Inflammatory macrophage treated with lipopolysaccharide for 1 hour (primary cell): ENCODE measurements at places on chromosomes 3 and 15.

- no peak for DNase-seq
Observed at GRCh38 chr3:133759740-133760305, 13.6 kb downstream of the TF start.

- DNase-seq = no peak
Observed at GRCh38 chr3:38167591-38167990, 2.3 kb downstream of the OXSR1 start.

- DNase-seq = no peak
Observed at GRCh38 chr3:110577854-110578253, 493.8 kb upstream of the NECTIN3 start.

DNA sequence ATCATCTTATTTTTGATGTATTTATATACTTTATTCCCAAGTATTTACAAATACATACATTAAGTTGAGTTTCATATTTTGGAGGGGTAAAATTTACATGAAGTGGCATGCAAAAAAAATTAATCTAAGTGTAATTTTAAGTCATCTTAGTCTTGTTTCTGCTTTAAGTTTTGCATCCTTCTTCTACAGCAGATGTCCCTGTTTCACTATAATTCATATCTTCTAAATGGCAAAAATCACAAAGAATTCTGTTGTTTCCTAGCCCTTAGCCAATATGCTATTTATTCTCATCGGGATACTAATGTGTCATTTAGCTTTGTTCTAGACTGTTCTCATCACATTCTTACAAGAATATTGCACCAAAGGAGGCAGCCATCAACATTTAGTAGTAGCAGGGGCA is 831.9 kb downstream of the GBE1 start:
- DNase-seq = no peak

- DNase-seq = no peak
Observed at GRCh38 chr3:32337505-32337904, 54.1 kb upstream of the CMTM7 start.

- DNase-seq = no peak
Observed at GRCh38 chr15:84898761-84899160, 14.3 kb downstream of the SLC28A1 start.

GRCh38 chr3:57048052-57048671 is 12.3 kb upstream of the SPATA12 start:
- peak; percentile 71 for DNase-seq

- peak; percentile 64 for DNase-seq
Observed at GRCh38 chr3:94004301-94004910, 24.0 kb downstream of the STX19 start.

- DNase-seq = no peak
Observed at GRCh38 chr3:128895843-128896697, 16.6 kb downstream of the ACAD9 start.

DNA sequence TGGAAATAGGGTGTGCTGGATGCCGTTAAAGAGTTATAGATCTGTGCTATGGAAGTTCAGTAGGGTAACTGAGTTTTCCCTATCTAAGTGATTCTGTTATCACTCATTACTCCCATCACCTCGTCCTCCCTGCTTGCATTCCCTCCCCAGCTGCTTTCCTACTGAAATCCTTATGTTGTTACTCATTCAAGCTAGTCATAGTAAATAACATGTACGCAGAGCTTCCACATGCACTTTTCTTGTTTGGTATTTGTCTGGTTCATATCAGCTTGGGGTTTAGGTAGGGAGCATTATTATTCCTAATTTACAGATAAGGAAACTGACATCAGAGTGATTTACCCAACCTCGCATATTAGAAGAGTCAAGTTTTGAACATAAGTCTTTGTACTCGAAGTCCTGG is 135.1 kb downstream of the HCN4 start:
- DNase-seq = no peak

DNA sequence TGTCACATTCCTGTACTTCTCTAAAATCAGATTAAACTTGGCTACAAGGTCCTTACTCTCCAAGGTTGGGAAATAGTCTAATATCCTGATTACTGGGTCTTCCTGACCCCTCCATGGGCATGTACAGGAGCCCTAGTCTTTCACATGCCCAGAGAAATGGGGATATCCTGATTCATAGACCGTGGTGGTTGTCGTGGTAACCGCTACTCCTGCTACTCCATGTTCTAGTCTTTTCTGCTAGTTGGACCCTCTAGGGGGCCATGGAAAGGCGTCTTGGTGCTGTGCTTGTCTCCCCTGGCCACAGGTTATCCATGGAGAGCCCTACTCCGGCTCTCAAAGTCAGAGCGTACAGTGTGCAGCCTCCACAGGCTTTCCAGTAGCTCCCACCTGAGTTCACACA is 13.1 kb upstream of the ZBTB38 start:
- no peak for DNase-seq

DNA sequence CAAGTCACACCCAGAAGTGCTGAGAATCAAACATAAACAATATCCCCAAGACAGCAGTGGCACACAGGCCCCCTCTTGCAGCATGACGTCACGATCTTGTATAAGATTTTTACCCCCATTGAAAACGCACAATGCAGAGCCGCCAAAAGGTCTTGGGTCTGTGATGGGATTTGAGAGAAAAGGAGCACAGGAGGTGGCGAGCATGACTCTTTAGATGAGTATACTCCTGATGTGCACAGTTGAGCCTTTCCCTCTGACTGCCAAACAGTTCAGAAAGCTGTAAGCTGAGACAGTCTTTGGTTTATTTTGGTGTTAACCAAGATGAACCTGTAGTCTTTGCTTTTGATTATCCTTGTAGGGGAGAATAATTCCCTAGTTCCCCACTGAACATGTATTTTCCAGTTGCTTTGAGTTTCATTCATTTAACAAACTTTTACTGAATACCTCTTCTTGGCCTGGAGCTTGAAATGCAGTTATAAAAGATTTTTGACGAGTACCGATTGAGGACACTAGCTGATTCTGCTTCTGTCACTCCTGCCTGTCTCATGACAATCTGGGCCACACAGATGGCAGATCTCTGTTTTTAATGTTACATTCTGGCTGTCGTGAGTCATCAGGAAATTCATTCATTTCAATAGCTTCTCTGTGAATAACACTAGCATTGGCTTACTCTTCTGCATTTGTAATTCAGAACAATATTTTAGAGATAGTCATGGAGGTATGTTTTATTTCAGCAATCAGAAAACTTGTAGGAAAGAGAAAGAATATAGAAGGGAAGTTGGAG is 28.9 kb downstream of the CFAP91 start:
- peak; percentile 17 for DNase-seq

GRCh38 chr15:67100801-67101581 is 35.6 kb downstream of the SMAD3 start:
- DNase-seq = no peak

GRCh38 chr3:33732394-33732793 is 14.3 kb upstream of the CLASP2 start:
- DNase-seq = peak; percentile 17

GRCh38 chr3:116618930-116619329 is 90.6 kb upstream of the TUSC7 start:
- DNase-seq = no peak

DNA sequence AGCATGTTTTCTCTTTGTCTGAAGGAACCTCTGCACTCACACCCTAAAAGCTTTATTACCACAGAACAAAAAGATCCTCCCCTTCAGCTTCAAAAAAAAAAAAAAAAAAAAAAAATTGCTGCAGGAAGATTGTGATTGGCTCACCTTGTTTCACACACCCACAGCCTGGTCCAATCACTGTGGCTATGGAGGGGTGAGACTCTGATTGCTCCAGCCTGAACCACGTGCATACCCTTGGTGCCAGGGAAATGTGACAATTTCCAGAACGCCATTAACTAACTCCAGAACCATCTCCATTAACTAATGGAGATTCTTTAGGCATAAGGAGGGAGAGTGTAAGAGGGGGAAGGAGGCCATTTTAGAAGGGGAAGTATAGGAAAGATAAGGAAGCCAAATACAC is 106.5 kb upstream of the CRBN start:
- no peak for DNase-seq

DNA sequence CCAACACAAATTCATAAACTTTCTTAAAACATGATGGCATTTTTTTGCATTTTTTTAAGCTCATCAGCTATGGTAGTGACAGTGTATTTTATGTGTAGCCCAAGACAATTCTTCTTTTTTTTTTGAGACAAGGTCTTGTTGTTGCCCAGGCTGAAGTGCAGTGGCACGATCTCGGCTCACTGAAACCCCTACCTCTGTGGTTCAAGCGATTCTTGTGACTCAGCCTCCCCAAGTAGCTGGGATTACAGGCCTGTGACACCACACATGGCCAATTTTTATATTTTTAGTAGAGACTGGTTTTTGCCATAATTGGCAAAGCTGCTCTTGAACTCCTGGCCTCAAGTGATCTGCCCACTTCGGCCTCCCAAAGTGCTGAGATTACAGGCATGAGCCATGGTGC is 17.3 kb upstream of the USP50 start:
- no peak for DNase-seq

GRCh38 chr3:157464321-157464720 is 27.7 kb downstream of the PTX3 start:
- no peak for DNase-seq

DNA sequence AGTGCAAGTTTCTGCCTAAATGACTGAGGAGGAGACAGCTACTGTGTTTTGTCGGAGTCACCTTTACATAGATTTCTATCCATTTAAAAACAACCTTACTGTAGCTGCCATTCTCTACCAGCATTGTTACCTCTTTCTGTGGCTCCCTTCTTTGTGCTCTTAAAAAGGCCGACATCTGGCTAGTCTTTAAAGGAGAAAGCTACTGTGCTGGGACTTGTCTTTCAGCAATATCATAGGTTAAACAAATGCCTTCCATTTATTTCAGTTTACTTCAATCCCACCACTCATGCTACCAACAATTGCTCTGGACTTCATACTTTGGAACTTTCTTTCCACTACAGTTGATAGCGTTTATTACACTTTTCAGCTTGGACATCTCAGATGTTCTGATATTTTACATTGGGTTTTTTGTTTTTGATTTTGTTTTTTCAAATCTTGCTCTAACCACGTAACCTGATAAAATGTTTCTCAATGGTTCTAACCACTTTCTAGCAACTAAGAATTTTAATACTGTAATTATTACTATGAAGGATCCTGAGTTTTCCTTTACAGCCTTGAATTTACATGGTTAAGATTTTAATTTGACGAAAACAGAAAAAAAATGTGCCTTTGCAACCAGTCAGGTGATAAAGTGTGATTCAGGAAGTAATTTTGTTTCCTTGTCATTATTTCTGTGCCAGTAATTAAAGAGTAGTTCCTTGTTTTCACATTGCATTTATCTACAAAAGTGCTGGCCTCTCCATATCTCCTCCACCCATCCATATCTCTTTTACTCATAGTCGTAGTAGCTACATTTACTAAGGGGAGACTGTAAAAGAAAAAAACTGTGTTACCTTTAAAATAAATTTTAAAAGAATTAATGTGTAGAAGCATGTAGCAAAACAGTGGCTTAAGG is 1.3 kb upstream of the CBLB start:
- DNase-seq = no peak

GRCh38 chr3:61371123-61371522 is 119.9 kb upstream of the FHIT start:
- DNase-seq = peak; percentile 6
